ENCODE measurements at places on chromosomes 4 and X.

DNA sequence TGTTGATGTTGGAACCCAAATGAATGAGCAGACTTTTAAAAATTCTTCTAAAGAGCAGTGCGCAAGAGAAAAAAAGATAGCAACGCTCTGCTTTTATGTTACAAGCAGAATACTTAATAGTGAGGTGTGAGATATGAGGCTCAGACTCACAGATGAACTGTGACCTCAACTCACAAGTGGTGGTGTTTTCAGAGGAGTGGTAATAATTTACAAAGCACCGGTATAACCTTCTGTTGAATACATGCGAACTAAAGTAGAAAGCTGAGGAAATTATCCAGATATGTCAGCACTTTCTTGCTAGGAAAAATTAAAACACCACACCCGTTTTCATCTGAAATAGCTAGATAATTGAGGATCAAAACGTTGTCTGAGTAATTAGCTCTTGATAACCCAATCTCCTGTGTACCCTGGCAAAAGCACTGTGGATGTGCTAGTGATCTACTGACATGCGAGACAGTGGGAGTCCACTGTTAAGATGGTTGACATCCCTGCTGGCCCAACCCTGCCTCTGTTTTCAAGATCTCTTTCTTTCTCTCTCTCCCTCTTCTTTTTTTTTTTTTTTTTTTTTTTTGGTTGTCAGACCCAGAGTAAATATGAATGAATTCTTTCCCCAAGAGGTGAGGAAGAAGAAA, 6.9 kb upstream of the TLL1 start:
- no peak for DNase-seq

GRCh38 chr4:31557437-31557836, 837.3 kb downstream of the PCDH7 start:
- DNase-seq: no peak

GRCh38 chr4:41432881-41433280, 105.1 kb upstream of the LIMCH1 start:
- no peak for DNase-seq

- DNase-seq: no peak
These were observed 159.9 kb downstream of the RAP1GDS1 start for GRCh38 chr4:98421111-98421510.

DNA sequence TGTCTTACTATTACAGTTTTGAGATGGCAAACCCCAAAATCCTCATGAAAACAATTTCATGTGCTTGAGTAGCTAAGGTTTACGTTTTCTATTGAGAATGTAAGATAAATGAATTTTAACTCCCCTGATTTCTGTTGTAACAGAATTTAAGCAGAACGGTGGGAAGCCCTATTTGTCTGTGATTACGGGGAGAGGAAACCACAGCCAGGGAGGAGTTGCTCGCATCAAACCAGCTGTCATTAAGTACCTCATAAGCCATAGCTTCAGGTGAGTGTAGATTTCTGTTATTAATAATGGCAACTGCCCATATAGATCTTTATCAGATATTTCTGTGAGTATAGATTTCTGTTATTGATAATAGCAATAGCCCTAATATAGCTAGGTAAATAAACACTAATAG, 44.2 kb upstream of the RHOH start:
- no peak for DNase-seq

- DNase-seq: no peak
These were observed 43.1 kb downstream of the ATRX start for GRCh38 chrX:77742788-77743476.

GRCh38 chrX:25067271-25068172, 51.8 kb upstream of the ARX start:
- DNase-seq: no peak

- DNase-seq: no peak
These were observed 39.8 kb downstream of the AFF1 start for GRCh38 chr4:86974551-86974994.

DNA sequence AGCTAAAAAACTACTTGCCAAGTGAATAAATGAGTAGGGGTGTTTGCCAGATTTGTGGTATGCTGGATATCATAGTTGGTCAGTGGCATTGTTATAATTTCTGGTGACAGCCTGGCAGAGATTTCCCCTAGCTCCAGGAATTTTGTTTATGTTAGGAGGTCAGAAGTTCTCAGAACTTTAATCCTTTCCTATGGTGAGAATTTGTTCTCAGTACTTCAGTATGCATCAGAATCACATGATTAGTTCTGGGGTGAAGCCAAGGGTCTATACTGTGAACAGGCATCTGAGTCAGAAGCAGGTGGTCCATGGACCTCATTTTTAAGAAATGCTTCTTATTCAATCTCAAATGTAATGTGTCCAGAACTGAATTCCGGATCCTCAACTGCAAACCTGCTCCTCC, 10.5 kb downstream of the RASSF6 start:
- DNase-seq: no peak

GRCh38 chrX:43269201-43269600, 386.9 kb upstream of the MAOA start:
- no peak for DNase-seq

DNA sequence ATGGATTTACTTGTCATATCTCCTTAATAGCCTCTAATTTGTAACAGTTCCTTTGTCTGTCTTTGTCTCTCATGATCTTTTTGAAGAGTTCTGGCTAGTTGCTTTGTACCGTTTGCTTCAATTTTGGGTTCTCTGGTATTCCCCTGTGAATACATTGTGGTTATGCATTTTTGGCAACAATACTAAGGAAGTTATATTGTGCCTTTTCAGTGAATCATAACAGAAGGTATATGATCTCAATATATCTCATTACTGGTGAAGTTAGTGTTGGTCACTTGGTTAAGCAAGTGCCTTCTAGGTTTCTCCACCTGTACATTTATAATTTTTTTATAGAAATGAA, 48.6 kb downstream of the DCLK2 start:
- DNase-seq: no peak

GRCh38 chr4:21290562-21290961, 590.3 kb downstream of the PACRGL start:
- no peak for DNase-seq

GRCh38 chr4:119748853-119749252, 120.2 kb upstream of the PDE5A start:
- DNase-seq: peak; percentile 85

- peak; percentile 63 for DNase-seq
These were observed 13.7 kb upstream of the PIGA start for GRCh38 chrX:15349046-15349445.

GRCh38 chrX:95058815-95059214, 1384.8 kb downstream of the FAM133A start:
- DNase-seq: peak; percentile 28

DNA sequence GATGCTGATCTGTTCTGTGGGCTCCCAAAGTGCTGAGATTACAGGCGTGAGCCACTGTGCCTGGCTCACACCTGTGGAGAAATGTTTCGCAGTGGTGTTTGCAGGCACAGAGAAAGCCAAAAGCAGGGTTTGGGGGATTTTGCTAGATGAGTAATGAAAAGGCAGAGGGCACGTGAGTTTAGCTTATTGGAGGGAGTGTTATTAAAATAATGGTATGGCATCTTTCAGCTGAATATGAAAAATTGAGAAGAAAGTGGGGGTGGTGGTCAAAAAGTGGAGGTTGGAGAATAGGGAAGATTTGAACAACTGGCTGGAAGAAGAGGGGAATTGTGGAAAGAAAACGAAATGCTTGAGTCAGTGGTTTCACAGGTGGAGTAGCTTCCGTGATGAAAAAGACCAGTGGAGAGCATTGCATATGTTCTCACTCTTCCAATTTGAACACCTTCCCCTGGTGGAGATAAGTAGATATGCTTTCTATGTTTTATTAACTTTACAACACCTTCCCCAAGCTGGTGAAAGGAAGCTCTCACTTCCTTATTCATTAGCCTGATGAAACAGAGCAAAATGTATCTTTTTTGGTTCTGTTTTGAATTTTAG, 1.1 kb upstream of the CHST7 start:
- DNase-seq: no peak

DNA sequence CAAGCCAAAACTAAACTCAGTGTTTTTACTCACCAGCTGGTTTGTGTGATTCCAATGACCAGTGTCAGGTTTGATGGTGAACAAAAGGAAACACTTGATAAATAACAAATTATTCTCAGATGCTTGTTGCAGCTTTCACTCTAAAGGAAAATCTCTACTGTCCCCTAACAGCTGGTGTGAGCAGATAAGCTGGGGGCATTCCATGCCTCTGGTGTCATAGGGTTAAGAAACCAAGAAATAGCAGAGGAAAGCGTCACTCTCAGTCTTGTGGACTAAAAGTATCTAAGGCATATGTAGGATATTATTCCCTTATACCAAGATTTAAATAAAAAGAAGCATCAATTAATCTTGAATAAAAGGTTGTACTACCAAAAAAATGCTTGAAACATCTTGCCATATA, 24.3 kb downstream of the TRPC5 start:
- no peak for DNase-seq

DNA sequence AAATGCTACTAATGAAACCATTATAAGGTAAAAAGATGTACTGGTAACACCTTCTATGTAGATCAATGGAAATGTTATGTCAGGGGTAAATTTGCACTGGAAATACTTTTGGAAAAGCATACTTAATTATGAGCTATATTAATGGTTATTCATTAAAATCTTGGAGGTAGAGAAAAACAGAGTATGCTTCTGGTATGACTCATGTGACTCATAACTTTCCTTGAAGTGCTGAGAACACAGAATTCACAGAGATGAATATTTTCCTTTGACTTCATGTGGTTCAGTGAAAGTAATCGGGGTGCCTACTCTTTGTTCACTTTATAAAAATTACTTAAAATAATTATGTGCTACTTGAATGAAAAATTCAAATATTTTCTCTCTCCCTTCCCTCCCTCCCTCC, 254.2 kb downstream of the KCTD8 start:
- no peak for DNase-seq

DNA sequence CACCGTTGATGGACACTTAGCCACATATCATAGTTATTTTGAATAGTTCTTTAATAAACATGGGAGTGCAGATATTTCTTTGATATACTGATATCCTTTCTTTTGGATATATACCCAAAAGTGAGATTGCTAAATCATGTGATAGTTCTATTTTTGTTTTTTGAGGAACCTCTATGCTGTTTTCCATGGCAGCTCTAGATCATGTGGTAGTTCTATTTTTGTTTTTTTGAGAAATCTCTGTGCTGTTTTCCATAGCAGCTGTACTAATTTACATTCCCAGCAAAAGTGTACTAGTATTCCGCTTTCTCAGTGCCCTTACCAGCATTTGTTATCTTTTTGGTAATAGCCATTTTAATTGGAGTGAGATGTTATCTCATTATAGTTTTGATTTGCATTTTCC, 3.6 kb downstream of the SH3BGRL start:
- no peak for DNase-seq

GRCh38 chrX:39990388-39990787, 107.4 kb downstream of the BCOR start:
- DNase-seq: no peak

DNA sequence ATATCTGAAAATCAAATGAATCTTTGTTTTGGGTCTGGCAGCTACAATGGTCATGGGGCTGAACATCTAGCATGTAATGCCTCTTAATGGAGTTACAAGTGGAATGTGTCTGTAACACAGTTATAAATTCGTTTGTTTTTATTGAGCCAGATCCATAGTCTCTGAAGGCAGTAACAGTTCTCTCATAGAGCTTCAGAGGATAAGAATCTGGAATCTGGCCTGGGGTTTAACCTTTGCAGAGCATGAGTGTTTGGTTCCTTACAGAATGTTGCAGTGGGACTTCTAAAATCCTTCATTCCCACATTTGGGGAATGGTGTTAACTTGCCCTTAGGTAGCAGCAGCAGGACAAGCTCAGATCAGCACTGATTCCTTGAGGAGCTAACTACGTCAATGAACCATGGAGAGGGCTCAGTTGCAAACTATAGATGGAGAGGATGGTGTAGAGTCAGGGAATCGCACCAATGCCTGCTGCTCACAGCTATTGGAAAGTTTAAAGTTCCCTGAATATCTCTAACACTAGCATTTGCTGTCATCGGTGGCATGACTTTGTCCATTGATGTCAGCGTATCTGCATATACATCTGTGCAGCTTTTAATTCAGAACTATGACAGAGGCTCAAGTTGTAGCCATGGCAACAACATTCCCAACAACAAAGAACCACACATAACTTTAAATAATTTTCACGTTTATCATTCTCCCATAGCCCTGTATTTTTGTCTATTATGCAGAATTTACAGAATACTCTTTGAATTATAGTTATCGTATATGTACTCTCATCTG, 72.2 kb downstream of the RASGEF1B start:
- DNase-seq: no peak

DNA sequence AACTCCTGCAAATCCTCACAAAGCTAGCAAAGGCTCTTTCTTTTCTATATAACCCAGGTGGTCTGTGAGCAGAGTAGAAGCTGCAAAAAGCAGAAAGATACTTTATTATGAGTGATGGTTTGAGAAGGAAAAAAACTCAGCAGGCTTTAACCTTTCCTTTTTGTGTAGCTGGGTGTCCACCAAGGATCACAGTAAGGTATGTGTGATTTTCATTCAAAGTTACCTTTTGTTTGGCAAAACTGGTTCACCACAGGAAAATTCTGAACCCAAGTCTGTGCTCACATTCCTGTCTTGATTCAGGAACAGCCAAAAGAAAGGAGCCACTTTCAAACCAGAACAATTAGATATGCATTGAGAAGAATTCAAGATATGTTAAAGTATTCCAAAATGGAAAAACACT, 35.7 kb downstream of the FRAS1 start:
- DNase-seq: no peak
